Left renal pelvis (tissue), 4 donors: ENCODE measurements at places on chromosomes 5 and 9.
A peak's percentile ranks its signal among the peaks of the same experiment; 100 is the strongest.

GRCh38 chr5:142597546-142598337 lies 88.1 kb downstream of the FGF1 start:
- DNase-seq, result no peak

DNA sequence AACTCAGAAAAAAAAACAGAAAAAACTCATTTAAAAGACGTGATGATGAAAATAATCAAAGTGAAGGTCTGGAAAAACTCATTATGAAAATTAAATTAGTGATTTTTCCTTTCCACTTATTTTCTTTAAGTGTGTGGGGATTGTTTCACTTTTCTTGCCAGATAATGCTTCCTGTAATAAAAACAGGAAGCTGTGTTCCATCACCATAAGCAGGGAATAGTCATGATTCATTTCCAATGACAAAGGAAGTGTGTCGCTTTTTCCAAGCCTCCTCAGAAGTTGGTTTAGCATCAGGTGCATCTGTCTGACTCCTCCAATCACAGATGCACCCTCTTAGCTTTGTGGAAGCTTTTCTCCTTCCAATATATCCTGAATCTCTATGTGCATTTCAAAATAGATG lies 2068.7 kb downstream of the MAT2B start:
- DNase-seq, result no peak

DNA sequence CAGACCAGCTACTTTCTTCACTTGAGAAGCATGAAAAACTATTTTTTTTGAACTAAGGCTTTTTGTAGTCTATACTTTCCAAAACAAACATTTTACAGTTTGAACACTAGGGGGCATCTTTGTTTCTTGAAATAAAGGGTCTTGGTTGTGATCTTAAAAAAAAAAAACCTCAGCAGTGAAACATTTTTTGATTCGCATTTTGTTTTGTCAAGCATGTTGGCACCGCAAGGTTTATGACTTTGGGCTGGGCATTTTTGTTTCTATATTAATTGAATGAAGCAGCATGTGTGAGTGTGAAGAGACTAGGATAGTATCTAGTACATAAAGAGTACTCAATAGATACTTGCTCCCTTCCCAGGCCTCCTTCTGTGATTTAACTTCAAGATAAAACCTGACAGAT lies 31.6 kb upstream of the ACOT12 start:
- DNase-seq, result peak; percentile 47

DNA sequence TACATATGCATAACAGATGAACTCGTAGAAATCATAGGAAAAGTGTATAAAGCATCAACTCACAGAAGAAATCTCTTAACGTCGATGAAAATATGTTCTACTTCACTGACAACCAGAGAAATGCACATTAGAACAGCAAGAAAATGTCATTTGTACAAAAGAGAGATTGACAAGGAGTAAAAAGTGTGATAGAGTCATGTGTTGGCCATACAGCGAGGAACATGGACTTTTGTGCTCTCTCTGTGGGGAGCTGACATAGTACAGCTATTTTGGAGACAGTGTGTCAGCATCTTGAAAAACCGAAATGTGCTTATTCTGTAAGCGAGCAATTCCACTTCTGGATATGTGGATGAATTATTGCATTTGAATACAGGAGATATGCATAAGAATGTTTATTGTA lies 477.9 kb downstream of the ICE1 start:
- DNase-seq, result no peak

- no peak for DNase-seq
Observed at GRCh38 chr5:54663866-54664265, 146.3 kb downstream of the SNX18 start.
